Tibial nerve (tissue), 4 donors: ENCODE measurements at places on chromosomes 6 and 20. TPM values are rescaled to one million over a fixed set of nuclear protein-coding genes. Genes with fewer than 3 reads are reported as not detected.

GRCh38 chr6:119318730-119319129 is 30.8 kb downstream of the MAN1A1 start:
- peaks cover 16% of the 10 kb centered on the region for H3K4me1 ChIP-seq
- H3K36me3 ChIP-seq: no peaks in the 10 kb centered on the region
- H3K27ac ChIP-seq: no peak overlapping the region
- H3K4me3 ChIP-seq: no peak overlapping the region

The FNDC1 gene
- total RNA-seq: 2.1 TPM

GRCh38 chr6:13466304-13467215 is 20.8 kb downstream of the GFOD1 start:
- H3K4me3 ChIP-seq: no peak overlapping the region
- no peaks in the 10 kb centered on the region for H3K27me3 ChIP-seq
- no peaks in the 10 kb centered on the region for H3K4me1 ChIP-seq
- no peak for DNase-seq

DNA sequence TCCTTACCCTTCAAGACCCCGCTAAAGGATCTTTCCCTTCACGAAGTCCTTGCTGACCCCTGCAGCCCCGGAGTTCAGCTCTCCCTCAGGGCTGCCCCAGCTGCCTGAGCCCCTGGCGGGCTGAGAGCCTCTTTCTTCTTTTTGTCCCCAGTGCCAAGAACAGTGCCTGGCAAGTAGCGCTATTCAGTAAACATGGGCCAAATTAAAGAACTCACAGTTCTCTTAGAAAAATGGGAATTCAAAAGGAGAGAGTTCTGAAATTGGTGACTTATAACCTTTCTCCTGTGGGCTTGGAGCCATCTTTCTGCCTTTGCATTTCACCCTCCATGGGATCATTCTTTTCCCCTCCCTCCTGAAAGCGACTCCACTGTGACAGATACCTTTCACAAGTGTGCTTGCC is 227.2 kb downstream of the TMEM242 start:
- no peak overlapping the region for H3K27ac ChIP-seq
- H3K27me3 ChIP-seq: no peaks in the 10 kb centered on the region
- no peaks in the 10 kb centered on the region for H3K4me1 ChIP-seq
- no peaks in the 10 kb centered on the region for H3K36me3 ChIP-seq

The PCMT1 gene
- 87.0 TPM for total RNA-seq

GRCh38 chr6:141077355-141078333 is 1055.1 kb upstream of the GJE1 start:
- H3K27ac ChIP-seq: no peak overlapping the region
- no peak for DNase-seq
- no peaks in the 10 kb centered on the region for H3K4me1 ChIP-seq
- no peaks in the 10 kb centered on the region for H3K27me3 ChIP-seq
- no peaks in the 10 kb centered on the region for H3K36me3 ChIP-seq

- no peak overlapping the region for H3K4me3 ChIP-seq
- DNase-seq: no peak
- no peak overlapping the region for H3K27ac ChIP-seq
- H3K4me1 ChIP-seq: no peaks in the 10 kb centered on the region
These were observed 28.5 kb downstream of the B4GALT5 start for GRCh38 chr20:49685161-49685601.

- no peaks in the 10 kb centered on the region for H3K36me3 ChIP-seq
- H3K27ac ChIP-seq: no peak overlapping the region
- H3K4me3 ChIP-seq: no peak overlapping the region
- peak; percentile 29 for DNase-seq
- H3K4me1 ChIP-seq: peaks cover 9% of the 10 kb centered on the region
- no peaks in the 10 kb centered on the region for H3K27me3 ChIP-seq
These were observed 51.9 kb downstream of the GCLC start for GRCh38 chr6:53492860-53493634.

- peak overlapping the region; percentile 2 for H3K27ac ChIP-seq
- H3K4me3 ChIP-seq: no peak overlapping the region
- H3K4me1 ChIP-seq: no peaks in the 10 kb centered on the region
- H3K27me3 ChIP-seq: no peaks in the 10 kb centered on the region
- DNase-seq: no peak
These were observed 1011.4 kb downstream of the KIF16B start for GRCh38 chr20:15561707-15562404.

The CST2 gene
- 0.98 TPM for total RNA-seq

The IYD gene
- total RNA-seq: not detected

- no peak overlapping the region for H3K27ac ChIP-seq
- no peak overlapping the region for H3K4me3 ChIP-seq
- no peak for DNase-seq
These were observed 30.8 kb downstream of the KDM1B start for GRCh38 chr6:18186033-18186432.

The KIFC1 gene
- 3.6 TPM for total RNA-seq

DNA sequence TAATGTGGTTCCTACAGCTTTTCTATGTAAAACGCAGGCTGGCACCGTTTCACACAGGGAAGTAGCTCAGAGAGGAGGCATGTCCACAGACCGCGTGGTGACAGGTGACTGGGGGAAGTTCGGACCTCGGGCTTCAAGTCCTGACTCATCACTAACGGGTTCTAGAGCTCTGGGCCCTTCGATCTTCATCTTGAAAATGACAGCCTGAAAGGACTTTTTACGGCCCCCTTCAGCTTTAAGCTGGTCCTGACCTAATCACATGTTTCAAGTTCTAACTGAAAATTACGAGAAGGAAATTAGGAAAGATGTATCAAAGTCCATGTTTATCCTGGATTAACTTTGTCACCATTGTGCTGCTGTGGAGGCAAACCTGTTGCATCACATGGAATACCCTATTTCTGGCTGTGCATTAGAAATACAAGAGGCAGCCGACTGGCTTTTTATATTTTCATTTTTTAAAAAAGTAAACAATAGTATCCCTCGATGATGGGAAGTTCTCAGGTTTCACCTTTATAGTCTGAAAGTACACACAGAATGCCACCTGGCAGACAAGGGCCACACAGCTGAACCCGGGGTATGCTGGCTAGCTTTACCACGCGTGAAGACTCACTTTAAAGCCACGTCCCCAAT is 2.0 kb downstream of the MAN1A1 start:
- H3K36me3 ChIP-seq: no peaks in the 10 kb centered on the region
- no peaks in the 10 kb centered on the region for H3K27me3 ChIP-seq
- H3K4me3 ChIP-seq: peak overlapping the region; percentile 93
- H3K4me1 ChIP-seq: peaks cover 9% of the 10 kb centered on the region
- DNase-seq: peak; percentile 41

GRCh38 chr20:37522260-37523011 is 1.4 kb downstream of the NNAT start:
- peaks cover 26% of the 10 kb centered on the region for H3K4me1 ChIP-seq
- no peak overlapping the region for H3K27ac ChIP-seq
- H3K36me3 ChIP-seq: peaks cover 31% of the 10 kb centered on the region
- no peaks in the 10 kb centered on the region for H3K27me3 ChIP-seq
- no peak overlapping the region for H3K4me3 ChIP-seq
- no peak for DNase-seq

GRCh38 chr20:59207742-59208357 is 44.2 kb downstream of the ZNF831 start:
- DNase-seq: no peak
- H3K36me3 ChIP-seq: no peaks in the 10 kb centered on the region
- H3K27ac ChIP-seq: no peak overlapping the region

The FAM83B gene
- total RNA-seq: not detected

The HIVEP1 gene
- 20.5 TPM for total RNA-seq

GRCh38 chr6:48985025-48985424 is 478.0 kb downstream of the MMUT start:
- no peaks in the 10 kb centered on the region for H3K27me3 ChIP-seq
- H3K36me3 ChIP-seq: no peaks in the 10 kb centered on the region
- no peak overlapping the region for H3K27ac ChIP-seq
- no peaks in the 10 kb centered on the region for H3K4me1 ChIP-seq
- no peak for DNase-seq

GRCh38 chr20:50467718-50468356 is 42.3 kb upstream of the PTPN1 start:
- DNase-seq: no peak
- no peaks in the 10 kb centered on the region for H3K36me3 ChIP-seq
- no peak overlapping the region for H3K27ac ChIP-seq
- H3K4me1 ChIP-seq: no peaks in the 10 kb centered on the region

DNA sequence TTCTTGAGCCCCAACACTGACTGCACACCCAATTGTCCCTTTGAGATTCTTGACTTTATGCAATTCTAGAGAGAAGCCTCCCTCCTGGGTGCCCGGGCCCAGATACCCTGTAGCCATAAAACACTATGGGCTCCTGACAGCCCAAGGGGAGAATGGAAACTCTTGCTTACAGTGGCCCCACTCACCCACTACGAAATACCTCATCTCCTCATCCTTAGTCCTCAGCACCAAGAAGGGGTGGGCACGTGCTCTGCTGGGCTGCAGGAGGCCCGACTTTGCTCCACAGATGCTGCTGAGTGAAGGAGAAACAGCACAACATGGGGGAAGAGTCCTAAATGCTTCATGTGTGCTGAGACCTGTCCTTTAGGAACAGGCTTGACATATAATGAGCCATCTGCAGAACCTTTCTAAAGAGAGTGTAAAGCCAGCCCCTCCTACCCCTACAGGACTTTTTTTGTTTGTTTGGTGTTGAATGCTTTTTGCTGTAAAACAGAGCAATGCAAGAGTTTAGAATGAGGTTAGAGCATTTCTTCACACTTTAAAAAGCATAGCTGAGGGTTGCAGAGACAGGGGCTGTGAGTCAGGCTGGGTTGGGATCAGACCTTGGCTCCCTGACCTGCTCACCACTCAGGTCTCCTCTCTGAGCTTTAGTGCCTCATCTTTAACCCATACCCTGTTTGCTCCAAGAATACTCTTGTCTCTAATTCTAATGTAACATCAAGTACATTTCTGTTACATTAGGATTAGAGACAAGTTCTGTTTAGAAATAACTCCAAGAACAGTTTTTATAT is 17.6 kb upstream of the SIRPG start:
- no peak overlapping the region for H3K27ac ChIP-seq
- DNase-seq: no peak
- no peaks in the 10 kb centered on the region for H3K36me3 ChIP-seq
- no peaks in the 10 kb centered on the region for H3K27me3 ChIP-seq
- H3K4me3 ChIP-seq: no peak overlapping the region

GRCh38 chr6:109300874-109301273 is 81.4 kb downstream of the CD164 start:
- H3K4me3 ChIP-seq: no peak overlapping the region
- H3K27ac ChIP-seq: no peak overlapping the region
- H3K4me1 ChIP-seq: no peaks in the 10 kb centered on the region
- H3K36me3 ChIP-seq: no peaks in the 10 kb centered on the region
- DNase-seq: no peak

The HCRTR2 gene
- total RNA-seq: not detected

DNA sequence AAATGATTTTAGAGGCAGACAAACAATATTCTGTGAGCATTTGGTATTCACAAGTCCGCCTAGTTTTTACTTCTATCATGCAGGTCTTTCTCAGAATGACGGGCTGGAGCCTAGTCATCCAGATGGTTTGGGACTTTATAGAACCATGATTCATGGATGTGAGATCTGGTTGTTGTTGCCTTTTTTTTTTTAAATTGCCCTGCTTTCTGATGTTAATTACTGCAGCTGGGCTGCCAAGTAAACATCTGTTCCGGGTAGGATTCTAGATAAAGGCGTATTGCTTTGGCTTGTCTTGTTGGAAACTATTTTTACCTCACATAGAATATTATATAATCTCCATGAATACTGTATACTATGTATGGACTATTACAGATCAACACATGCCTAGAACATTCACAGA is 58.1 kb downstream of the RNF217 start:
- no peaks in the 10 kb centered on the region for H3K4me1 ChIP-seq
- no peaks in the 10 kb centered on the region for H3K27me3 ChIP-seq
- no peaks in the 10 kb centered on the region for H3K36me3 ChIP-seq
- no peak overlapping the region for H3K4me3 ChIP-seq

- peaks cover 31% of the 10 kb centered on the region for H3K36me3 ChIP-seq
- DNase-seq: no peak
- H3K4me3 ChIP-seq: no peak overlapping the region
- H3K4me1 ChIP-seq: no peaks in the 10 kb centered on the region
- no peak overlapping the region for H3K27ac ChIP-seq
These were observed 64.2 kb downstream of the FKBP5 start for GRCh38 chr6:35624341-35625070.

The SLC44A4 gene
- 0.84 TPM for total RNA-seq

The RSPH4A gene
- total RNA-seq: 0.42 TPM

- no peak for DNase-seq
- no peaks in the 10 kb centered on the region for H3K27me3 ChIP-seq
- H3K36me3 ChIP-seq: no peaks in the 10 kb centered on the region
- no peaks in the 10 kb centered on the region for H3K4me1 ChIP-seq
- no peak overlapping the region for H3K4me3 ChIP-seq
These were observed 154.5 kb downstream of the HACE1 start for GRCh38 chr6:104705095-104705707.

DNA sequence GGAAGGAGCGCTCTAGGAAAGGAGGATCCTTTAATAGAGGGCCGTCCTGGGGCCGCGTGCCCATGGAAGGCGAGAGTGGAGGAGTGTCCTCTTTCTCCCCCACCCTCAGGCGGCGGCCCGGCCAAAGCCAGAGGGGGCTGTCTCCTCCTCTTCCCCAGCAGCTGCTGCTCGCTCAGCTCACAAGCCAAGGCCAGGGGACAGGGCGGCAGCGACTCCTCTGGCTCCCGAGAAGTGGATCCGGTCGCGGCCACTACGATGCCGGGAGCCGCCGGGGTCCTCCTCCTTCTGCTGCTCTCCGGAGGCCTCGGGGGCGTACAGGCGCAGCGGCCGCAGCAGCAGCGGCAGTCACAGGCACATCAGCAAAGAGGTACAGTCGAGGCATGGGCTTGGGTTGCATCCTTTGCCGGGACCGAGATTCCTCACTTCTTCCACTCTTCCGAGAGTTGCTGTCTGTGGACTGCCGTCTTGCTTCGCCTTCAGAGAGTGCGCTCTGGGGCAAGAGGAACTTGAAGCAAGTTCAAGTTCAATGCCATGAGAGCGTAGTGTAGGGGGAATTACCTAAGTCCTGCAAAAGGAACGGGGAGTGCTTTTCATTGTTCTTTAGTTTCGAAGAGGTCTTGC is at the start of gene LAMA2:
Gene LAMA2 (plus strand): TSS at position 148 of the 621 bp plus-strand sequence. CDS start 108 bp downstream, at position 256.
- H3K27ac ChIP-seq: peak within 1 kb of the TSS; percentile 59
- no peaks in the 10 kb centered on the region for H3K27me3 ChIP-seq
- peak; percentile 77 for DNase-seq
- H3K36me3 ChIP-seq: no peaks in the 10 kb centered on the region
- no peaks in the 10 kb centered on the region for H3K4me1 ChIP-seq

The ADNP gene
- total RNA-seq: 42.9 TPM

DNA sequence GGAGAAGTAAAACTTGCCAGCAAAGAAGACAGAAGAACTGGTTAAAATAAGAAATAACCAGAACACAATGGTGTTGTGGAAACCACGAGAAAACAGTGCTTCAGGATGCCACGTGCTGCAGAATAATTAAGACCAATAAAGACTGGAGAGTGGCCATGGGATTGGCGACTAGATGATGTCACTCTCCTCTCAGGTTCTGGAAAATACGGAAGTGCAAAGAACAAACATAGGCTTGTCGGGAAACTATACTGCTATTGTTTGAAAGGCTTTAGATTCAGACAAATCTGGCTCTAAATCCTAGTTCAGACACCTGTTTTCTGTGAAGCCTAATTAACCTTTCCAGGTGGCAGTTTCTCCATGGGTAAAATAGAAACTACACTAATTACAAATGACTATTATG is 138.4 kb upstream of the STXBP5 start:
- no peak overlapping the region for H3K4me3 ChIP-seq
- H3K27ac ChIP-seq: no peak overlapping the region
- no peak for DNase-seq
- H3K4me1 ChIP-seq: no peaks in the 10 kb centered on the region
- no peaks in the 10 kb centered on the region for H3K27me3 ChIP-seq
- no peaks in the 10 kb centered on the region for H3K36me3 ChIP-seq
